Posterior cingulate gyrus (tissue), 11 donors: ENCODE measurements at places on chromosomes 1 and 21.

DNA sequence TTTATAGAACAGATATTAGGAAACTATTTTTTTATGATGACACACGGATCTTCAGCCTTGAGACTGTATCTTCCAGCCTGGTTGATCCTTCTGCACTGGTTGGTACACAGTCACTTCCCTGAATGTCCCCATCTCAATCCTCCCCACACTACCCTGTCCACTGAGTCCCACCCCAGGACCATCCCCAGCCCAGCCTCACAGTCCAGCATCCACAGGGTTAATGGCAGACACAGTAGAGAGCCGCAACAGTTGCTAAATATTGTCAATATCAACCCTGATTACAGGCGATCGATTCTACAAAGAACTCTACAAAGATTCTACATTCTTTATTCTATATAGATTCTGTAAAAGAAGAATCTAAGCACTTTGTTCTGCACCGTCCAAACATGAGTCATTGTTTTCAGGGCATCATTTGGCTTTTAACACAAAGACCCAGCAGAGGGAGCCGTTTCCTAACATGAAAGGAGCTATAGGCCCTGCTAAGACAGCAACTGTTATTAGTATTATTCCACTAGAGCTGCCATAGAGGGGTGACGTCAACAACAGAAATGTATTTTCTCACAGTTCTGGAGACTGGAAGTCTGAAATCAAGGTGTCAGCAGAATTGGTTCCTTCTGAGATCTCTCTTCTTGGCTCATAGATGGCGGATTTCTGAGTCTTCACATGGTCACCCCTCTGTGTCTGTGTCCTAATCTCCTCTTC, 30.1 kb upstream of the IFNAR2 start:
- no peak for DNase-seq

GRCh38 chr1:224238756-224239155, 55.7 kb downstream of the DEGS1 start:
- DNase-seq, result no peak

- DNase-seq, result no peak
These were observed 18.2 kb upstream of the PADI2 start for GRCh38 chr1:17137441-17137840.

- no peak for DNase-seq
These were observed 1239.3 kb downstream of the MRPL39 start for GRCh38 chr21:24367936-24368335.

DNA sequence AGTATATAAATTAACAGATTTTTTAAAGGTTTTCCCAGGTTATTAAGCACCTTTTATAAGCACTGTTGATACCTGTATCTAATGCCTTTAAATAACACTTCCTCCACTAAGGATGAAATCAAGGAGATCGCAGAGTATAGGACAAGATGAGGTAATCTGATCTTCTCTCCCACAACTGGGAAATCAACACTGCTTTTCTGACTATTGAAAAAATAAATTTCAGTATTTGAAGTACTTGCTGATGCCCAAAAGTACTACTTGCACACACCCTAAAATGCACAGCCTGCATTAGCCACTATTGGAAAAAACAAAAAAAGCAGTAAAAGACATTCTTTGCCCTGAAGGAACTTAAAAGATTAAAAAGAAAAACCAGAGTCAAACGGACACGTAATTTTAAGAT, 48.6 kb downstream of the PUM1 start:
- DNase-seq, result no peak

GRCh38 chr1:32939655-32940371, 24.8 kb downstream of the RNF19B start:
- no peak for DNase-seq

DNA sequence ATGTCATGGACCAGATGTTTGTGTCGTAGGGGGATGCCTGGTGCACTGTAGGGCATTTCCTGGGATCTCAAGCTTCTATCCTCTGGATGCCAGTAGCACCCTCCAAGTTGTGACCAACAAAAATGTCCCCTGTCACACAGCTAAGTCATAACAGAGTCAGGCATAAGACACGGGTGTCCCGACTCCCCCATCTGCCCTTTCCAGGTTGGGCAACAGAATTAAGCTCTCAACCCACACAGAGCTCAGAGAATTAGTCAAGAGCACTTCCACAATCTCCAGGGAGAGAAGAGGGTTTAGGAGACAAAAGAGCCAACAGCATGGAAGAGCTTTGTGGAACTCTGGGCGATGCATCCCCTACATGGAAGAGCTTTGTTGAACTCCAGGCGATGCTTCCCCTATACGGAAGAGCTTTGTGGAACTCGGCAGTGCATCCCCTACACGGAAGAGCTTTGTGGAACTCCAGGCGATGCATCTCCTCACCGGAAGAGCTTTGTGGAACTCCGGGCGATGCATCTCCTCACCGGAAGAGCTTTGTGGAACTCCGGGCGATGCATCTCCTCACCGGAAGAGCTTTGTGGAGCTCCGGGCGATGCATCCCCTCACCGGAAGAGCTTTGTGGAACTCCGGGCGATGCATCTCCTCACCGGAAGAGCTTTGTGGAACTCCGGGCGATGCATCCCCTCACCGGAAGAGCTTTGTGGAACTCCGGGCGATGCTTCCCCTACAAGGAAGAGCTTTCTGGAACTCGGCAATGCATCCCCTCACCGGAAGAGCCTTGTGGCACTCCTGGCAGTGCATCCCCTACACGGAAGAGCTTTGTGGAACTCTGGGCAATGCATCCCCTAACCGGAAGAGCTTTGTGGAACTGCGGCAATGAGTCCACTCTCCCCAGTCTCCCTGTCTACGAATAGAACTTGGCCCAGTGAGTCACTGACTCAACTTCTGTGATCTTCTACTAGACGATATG, 422.7 kb downstream of the KIF26B start:
- no peak for DNase-seq

- DNase-seq, result peak; percentile 59
These were observed 45.3 kb downstream of the KCNC4 start for GRCh38 chr1:110255392-110255787.

- DNase-seq, result no peak
These were observed 418.9 kb downstream of the PRDM2 start for GRCh38 chr1:14118691-14119485.

GRCh38 chr1:31531177-31531999, 44.9 kb upstream of the TINAGL1 start:
- DNase-seq, result no peak

DNA sequence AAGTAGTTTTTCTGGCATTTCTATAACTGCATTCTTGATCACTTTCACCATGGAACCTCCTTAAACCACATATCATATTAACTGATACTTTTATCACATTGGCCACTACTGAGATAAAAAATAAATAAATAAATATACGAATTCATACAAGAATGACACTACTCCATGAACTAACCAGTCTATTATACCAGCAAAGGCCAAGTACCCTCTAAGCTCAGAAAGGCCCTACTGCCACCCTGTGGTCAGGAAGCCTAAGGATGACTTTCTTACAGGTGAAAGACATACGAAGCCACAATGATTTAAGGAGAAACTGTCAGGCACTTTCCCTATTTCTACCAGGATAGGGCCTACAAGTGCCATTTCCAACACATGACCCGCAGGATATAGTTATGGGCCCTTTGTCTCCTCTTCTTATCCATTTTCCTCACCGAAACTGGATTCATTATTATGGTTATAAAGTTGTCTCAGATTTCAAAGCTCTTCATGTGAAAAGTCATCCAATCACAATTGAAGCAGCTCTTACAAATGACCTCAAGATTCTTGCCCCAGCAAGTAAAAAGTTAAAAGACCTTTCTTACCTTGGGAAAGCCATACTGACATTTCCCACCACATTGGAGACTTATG, 23.9 kb downstream of the DNAJC8 start:
- peak; percentile 71 for DNase-seq

GRCh38 chr1:39544327-39544726, 32.3 kb downstream of the PABPC4 start:
- DNase-seq, result no peak

DNA sequence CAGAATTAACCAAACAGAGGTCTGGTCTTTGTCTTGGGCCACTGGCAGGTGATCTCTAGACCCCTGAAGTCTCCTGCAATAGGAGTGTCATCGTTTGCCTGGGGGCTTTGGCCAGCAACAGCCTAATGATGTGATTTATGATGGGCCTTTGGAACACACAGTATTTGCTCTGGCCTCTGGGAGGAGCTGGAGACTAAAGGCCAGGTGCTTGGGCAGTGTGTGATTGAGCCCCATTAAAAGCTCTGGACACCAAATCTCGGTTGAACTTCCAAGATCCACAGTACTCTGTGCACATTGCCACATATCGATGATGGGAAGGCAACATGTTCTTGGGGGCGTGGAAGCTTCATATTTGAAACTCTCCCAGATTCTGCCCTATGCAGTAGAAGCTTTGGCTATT, 32.0 kb upstream of the TLR5 start:
- no peak for DNase-seq

DNA sequence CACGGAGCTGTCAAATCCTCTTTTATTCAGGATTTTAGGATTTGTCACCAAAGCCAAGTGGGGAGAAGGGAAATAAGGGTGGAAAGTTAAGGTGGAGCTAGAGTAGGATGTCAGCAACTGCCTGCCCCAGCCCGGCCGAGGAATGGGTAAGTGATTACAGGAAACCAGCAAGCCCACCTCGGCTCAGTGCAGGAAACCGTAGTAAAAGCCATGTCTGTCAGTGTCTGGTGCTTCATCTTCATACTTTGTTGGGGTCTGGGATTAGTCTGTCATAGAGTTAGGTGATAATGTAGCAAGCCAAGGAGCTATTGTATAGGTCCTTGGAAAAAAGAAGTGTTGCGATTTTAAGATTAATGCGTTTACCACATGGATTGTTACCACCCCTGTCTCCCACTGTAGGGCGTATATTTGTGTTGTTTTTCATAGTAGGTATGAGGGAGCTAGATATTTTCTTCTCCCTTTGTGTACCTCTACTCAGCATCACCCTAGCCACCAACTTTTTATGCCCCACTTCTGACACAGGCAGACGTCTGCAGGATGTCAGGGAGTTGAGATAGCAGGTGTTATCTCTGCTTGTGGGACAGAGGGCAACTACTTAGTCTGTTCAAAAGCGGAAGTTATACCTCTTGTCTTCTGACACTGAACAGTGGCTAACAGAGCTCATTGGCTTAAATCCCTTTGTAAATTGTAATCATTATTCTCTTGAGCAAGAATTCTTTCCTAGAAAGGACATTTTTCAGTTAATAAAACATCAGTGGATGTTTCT, 253.7 kb downstream of the HHAT start:
- no peak for DNase-seq

GRCh38 chr1:169466259-169467230, 19.2 kb downstream of the SLC19A2 start:
- no peak for DNase-seq

- no peak for DNase-seq
These were observed 50.4 kb downstream of the MIGA1 start for GRCh38 chr1:77829851-77830250.

DNA sequence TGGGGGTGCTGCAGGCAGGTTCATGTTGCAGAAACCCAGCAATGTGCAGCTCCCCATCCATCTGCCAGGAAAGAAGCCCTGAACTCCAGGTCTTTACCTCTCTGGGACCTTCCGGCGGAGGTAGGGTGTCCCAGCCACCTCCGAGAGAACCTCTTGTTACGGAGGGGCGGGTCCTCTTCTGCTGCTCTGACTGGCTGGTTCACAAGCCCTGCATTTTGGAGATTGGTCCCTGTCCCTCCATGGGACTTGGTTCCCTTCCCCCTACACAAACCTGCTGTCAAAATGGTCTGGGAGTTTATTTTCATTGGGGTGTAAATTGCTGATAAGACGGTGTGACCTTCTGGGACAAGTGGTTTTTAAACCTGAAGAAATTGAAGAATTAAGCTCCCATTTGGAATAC, 8.0 kb upstream of the CELSR2 start:
- DNase-seq, result no peak

DNA sequence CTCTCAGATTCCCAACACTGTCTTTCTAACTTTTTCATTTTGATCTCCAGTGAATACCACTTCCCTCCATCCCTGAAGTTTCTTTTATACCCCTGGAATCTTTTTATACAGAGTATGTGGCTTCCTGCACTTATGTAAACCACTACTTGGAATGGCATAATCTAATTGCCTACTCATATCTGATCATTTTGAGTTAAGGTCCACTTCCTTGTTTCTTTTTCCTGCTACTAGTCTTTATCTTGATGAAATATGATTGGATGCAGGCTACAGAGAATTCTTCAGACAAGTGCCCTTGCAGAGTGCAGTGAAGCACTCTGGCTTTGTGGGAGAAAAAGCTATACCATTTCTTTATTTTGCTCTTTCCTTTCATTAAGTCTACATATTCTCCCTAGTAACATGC, 325.3 kb upstream of the ADAMTS5 start:
- no peak for DNase-seq

DNA sequence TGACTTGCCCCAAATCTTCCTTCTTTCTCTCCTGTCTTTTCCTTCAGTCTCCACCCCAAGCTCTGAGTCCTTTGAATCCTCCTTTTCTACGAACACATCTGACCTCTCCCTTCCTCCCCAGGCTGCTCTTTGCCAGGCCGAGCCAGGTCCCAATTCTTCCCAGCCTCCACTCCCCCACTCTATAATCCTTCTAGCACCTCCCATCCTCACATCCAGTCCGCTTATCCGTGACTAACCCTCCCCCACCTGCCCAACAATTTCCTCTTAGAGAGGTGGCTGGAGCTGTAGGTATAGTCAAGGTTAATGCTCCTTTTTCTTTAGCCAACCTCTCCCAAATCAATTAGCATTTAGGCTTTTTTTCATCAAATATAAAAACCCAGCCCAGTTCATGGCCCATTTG, 9.5 kb upstream of the HPDL start:
- no peak for DNase-seq

DNA sequence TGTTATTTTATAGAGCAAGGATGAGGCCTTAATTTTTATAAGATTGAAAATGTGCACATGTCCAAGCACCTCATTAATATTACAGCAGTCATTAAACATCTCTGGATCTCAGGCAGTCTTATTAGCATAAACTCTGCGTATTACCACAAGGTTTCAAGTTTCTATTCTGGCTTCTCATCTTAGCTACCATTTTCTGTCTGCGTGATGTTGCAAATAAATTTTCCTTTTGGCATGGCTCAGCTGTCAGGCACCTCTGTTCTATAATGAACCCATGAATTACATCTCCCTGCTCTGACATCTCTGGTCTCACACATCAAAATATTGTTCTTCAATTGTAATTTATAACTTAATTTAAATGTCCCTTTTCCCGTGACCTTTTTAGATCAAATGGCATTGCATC, 156.5 kb downstream of the SLC45A1 start:
- DNase-seq, result no peak

- DNase-seq, result no peak
These were observed 153.6 kb downstream of the PGBD5 start for GRCh38 chr1:230272557-230272956.

GRCh38 chr1:40092706-40093639, 4.1 kb downstream of the PPT1 start:
- DNase-seq, result no peak

- no peak for DNase-seq
These were observed 47.2 kb downstream of the GNG12 start for GRCh38 chr1:67785847-67786753.

GRCh38 chr1:180033390-180033789, 78.8 kb downstream of the CEP350 start:
- no peak for DNase-seq

DNA sequence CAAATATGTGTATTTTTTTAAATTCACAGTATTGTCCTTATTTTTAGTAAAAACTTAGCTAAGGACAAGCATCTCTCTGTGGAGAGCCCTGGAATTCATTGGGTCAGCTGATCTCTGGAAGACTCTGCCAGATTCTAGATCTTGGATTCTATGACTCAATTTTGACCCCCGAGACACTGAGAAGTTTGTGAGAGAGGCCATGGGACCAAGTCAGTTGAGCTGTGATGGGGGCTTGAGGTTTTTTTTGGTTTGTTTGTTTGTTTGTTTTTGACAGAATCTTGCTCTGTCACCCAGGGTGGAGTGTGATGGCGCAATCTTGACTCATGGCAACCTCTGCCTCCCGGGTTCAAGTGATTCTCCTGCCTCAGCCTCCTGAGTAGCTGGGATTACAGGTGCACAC, 13.5 kb downstream of the SHISA4 start:
- no peak for DNase-seq
